Osteoblast (primary cell): ENCODE measurements at places on chromosomes 2 and 18. TPM values are rescaled to one million over a fixed set of nuclear protein-coding genes. Genes with fewer than 3 reads are reported as not detected.

DNA sequence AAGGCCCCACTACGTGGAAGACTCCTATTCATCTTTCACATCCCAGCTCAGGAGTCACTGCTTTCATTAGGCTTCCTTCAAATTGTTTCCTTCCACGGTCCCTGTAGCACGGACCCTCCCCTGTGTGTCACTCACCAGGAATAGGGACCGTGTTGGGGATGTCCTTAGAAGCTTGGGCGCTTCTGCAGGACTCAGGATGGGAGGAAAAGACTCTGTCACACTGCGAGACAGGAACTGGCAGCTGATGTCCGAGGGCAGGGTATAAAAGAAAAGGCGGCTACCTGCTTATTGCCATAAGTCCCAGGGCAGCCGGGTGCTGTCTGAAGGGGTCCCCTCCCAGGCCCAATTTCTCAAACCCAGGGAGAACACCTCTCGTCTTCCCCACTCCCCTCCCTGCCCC is 79.1 kb downstream of the BCL2L11 start:
- no peak for DNase-seq

GRCh38 chr2:160924936-160925353 is 235.3 kb upstream of the TANK start:
- no peak for DNase-seq

DNA sequence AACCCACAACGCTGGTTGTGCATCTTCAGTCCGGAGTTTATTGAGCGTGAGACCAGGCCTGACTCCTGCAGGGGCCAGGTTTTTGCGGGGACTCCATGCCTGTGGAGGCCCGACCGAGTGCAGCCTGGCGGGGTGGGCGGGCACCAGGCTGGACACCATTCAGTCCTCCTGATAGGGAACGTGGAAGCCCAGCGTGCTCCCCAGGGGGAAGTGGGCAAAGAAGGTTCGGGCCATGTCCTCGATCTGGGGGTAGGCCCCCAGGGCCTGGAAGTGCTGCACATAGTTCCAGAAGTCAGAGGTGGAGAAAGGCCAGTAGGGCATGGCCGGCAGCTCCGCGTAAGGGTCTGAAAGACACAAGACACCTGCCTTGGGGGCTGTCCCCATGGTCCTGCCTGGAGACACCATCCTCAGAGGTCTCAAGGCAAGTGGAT is 1.4 kb downstream of the OTOS start:
- peak; percentile 71 for DNase-seq

- no peak for DNase-seq
Measured at GRCh38 chr2:222355860-222356259, 57.1 kb upstream of the PAX3 start.

DNA sequence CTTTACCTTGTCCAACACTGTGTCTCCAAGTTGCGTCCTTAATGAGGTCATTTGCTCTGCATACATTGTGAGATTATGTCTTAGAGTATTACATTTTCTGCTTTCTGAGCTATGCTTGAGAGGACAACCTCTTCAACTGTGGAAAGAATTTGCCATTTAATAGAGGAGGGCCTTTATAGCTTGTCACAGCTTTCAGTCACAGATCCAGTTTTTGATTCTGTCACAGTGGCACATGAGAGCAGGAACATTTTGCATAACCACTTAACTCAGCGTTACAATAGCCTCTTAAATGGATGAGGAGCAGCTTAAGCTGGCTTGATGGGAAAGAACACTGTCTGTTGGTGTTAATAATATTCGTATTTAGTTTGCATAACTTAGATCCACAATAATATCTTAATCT is 63.0 kb downstream of the RHBDD1 start:
- no peak for DNase-seq

Gene SMAD2
- 43.9 and 44.9 TPM in 2 replicates for total RNA-seq

- no peak for DNase-seq
Measured at GRCh38 chr2:83481436-83481835, 977.6 kb downstream of the SUCLG1 start.

GRCh38 chr18:57659460-57660102 is 37.9 kb upstream of the NARS1 start:
- no peak for DNase-seq

Gene PMAIP1
- 3.5 and 4.0 TPM in 2 replicates for total RNA-seq

GRCh38 chr2:240575101-240575965 is 7.0 kb downstream of the RNPEPL1 start:
- DNase-seq = peak; percentile 65

- no peak for DNase-seq
Measured at GRCh38 chr2:37784071-37784758, 112.8 kb upstream of the CDC42EP3 start.

DNA sequence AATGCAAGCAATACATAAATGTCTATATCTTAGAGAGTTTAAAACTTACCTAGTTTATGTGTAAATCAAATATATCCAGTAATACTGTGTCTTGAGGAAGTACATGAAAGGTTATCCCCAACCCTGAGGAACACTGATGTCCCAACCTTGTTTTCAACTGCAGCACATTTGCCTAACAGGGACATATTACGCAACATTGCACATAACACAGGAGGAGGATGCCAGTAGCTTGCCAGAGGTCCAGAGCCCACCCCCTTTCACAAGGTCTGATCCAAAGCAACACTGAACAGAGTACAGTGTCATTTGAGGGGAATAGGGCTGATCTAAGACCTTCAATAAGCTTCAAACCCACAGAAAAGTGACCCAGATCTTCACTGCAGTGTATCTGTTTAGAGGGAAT is 678.5 kb downstream of the ARHGAP15 start:
- no peak for DNase-seq

DNA sequence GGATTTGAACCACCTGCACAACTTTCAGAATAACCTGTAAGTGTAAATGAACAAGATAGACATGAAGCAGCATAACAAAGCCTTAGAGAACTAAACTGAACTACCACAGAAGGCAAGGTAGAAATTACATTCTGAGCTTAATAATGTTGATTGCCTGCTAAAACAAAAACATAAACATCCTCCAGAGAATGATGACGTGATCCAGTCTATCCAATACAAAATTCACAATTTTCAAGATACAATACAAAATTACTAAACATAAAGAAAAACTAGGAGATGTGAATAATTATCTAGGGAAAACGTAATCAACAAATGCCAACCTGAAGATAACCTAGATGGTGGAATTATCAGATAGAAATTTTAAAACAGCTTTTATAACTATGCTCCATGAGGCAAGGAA is 40.7 kb upstream of the EGR4 start:
- no peak for DNase-seq

GRCh38 chr18:56652802-56653201 is 1.6 kb downstream of the WDR7 start:
- DNase-seq = no peak

Gene STON1
- total RNA-seq = 15.6 and 15.9 TPM in 2 replicates

GRCh38 chr2:166343467-166343866 is 32.3 kb downstream of the SCN9A start:
- no peak for DNase-seq

GRCh38 chr2:133657591-133657990 is 89.3 kb upstream of the NCKAP5 start:
- peak; percentile 58 for DNase-seq

Gene SMC6
- 22.4 and 25.3 TPM in 2 replicates for total RNA-seq

DNA sequence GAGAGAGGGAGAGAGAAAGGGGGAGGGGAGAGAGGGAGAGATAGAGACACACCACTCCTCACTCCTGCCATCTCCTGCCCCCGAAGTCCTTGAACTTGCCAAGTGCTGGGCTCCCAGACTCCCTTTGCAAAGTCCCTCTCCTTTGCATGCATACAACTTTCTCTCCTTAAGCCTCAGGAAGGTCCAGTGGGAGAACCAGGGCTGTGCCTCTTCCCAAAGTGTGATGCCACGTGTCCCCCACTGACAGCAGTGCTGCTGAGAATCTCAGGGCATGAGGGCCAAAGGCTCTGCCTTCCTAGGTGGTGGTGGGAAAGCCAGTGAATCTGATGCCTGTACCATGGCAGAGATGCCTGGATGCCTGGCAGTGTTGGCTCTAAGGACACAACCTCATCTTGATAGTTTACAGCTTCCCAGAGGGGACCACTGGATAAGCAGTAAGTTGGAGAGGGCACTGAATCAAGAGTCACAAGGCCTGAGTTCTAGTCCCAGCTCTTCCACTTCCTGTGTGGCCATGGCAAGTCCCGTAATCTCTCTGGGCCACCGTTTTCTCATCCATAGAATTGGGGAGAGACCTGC is 103.4 kb downstream of the CLIP4 start:
- no peak for DNase-seq

Gene LCT
- total RNA-seq = under 0.01 TPM in 2 replicates

DNA sequence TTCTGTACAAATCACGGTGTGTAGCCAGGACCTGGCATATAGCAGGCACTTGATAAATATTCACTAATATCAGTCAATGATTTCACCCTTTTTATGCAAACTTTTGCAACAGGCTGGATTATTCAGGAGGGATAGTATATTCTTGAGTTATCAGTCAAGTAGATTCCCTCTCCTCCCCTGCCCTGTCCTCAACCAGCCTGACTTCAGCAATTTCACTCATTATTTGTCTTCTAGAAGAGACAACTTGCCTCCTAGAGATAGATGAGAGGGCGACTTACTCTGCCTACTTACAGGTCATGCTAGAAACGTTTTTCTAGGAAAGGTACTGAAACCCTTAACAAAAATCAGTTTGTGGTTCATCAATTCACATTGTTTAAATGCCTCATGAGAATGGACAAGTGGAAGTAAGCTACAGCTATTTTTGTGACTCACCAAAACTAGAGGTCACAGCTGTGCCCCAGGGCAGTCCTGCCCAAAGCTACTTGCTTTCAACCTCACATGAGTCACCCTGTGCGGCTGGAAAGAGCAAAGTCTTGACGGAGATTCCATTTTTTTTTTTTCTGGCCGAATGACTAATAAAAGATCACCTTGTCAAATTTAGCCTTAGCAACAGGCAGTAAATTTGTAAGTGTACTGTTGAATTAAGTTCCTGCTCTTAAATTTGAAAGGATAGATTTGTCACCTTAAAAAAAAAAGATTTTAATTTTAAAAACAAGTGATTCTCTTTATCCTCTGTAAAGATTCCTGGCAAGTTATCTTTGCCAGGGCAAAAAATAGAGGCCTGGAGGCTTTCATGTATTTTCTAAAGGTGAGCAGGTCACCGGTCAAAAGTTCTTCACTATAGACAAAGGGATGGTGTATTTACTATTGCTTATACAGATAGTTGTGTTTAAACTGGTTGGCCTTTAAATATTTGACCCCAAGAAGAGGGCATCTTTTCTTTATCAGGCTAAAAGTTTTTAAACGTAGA is 109.0 kb upstream of the SLC35G4 start:
- peak; percentile 85 for DNase-seq

Gene HRH4
- total RNA-seq = under 0.01 TPM in 2 replicates

DNA sequence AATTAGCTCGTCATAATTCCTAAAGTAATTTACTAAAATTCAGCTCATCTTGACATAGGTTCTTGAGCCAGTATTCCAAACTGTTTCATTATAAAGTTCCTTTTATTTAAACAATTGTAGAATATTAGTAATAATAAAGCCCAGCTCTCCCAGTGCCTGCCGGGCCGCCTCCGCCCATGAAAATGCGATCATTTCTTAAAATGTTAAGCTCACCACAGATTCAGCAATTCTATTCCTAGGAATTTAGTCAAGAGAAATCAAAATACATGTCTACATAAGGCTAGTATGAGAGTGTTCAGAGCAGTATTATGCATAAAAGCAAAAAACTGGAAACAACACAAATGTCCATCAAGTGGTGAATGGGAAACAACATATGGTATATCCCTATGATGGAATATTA is 52.0 kb downstream of the XDH start:
- peak; percentile 51 for DNase-seq

DNA sequence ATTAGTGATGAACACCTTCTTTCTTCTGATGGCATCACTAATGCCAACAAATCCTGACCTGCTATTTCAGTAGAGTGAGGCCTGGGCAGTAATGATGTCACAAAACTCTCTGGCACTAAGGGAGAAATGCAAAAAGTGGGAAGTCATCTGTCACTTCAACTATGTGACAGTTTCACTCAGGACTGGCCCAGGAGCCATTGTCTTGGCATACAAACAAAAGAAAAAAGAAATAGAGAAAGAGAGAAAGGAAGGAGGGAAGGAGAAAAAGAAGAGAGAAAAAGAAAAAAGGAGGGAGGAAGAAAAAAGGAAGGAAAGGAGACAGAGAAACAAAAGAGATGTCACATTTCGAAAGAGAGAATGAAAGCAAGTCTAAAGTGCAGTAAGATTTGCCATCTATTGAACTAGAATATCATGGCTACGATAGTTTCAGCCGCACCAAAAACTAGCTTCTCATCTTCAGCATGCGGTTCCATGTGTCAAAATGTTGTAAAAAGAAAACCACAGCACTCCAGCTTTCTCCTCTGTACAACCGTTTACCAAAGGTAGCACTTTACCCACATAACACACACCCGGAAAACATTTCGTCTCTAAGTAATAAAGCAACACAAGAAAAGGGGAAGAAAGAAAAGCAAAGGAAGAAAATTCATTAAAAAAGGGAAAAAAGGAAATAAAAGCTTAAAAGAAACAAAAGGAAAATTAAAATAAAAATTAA is 50.1 kb downstream of the CD226 start:
- no peak for DNase-seq

GRCh38 chr2:150513647-150514046 is 26.2 kb upstream of the RND3 start:
- DNase-seq = peak; percentile 41

DNA sequence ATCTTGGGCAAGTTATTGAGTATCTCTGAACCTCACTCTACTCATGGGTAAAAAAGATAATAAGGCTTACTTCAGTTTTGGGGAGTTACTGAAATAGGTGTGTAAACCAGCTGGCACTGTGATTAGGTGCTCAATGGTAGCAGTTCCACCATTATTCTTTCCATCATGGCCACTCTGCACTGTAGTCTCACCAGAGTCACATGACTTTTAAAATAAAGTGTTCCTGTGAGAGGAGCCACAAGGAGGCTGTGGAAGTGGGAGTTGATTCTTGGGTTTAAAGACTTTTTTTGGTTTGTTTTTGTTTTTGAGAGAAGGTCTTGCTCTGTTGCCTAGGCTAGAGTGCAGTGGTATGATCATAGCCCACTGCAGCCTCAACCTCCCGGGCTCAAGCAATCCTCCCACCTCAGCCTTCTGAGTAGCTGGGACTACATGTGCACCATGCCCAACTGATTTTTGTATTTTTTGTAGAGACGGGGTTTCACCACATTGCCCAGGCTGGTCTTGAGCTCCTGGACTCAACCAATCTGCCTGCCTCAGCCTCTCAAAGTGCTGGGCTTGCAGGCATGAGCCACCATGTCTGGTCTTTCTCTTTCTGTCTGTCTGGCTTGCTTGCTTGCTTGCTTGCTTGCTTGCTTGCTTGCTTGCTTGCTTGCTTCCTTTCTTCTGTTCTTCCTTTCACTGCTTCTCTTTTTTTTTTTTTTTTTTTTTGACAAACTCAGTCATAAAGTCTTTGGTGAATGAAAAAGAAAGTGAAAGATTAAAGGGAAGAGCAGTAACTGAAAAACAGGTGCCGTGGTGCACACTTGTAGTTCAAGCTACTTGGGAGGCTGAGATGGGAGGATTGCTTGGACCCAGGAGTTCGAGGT is 21.2 kb upstream of the ACVR1 start:
- no peak for DNase-seq

- DNase-seq = no peak
Measured at GRCh38 chr18:43650426-43650825, 373.1 kb upstream of the SYT4 start.

Gene ST8SIA5
- total RNA-seq = under 0.01 TPM in 2 replicates
